ENCODE measurements at places on chromosomes 12 and 14.

- no peak for DNase-seq
These were observed 2.4 kb upstream of the GPRC5D start for GRCh38 chr12:12954356-12954755.

DNA sequence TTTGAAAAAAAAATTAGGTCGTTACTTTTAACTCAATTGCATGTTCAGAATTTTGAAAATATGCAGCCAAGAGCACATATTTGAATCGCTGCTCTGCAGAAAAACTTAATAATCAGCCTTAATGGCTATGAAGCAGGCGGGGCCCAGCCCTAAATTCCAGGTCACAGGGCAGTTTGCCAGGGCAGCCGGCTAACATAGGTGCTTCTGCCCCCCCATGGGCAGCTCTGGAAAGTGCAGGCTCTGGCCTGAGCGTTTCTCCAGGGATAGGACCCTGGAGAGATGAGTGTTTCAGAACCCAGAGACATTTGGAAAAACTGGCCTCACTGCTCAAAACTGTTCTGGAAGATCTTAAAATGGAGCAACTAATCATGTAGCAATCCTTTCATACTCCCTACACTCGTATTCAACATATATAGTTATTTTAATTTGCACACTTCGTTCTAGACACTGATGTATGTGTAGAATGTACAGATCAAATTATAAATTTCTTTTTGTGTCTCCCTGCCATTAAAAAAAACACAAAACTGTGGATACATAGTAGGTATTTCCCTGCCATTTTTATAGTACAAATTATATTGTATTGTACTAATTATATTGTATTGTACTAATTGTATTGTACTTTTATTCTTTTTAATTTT lies 26.0 kb upstream of the PTGR2 start:
- peak; percentile 65 for DNase-seq

- DNase-seq, result peak; percentile 25
These were observed 666.6 kb downstream of the NRXN3 start for GRCh38 chr14:78836777-78837176.

GRCh38 chr14:83559721-83560120 lies 1970.2 kb upstream of the FLRT2 start:
- no peak for DNase-seq

GRCh38 chr14:94795372-94795771 lies 25.5 kb upstream of the GSC start:
- no peak for DNase-seq

GRCh38 chr12:113601656-113602263 lies 130.1 kb upstream of the LHX5 start:
- DNase-seq, result no peak

- DNase-seq, result no peak
These were observed 224.6 kb upstream of the FOXN3 start for GRCh38 chr14:89641495-89642175.

Data from T-helper 2 cell (primary cell).